ENCODE measurements at places on chromosomes 3 and 15. TPM values are rescaled to one million over a fixed set of nuclear protein-coding genes. Genes with fewer than 3 reads are reported as not detected.

ROBO1 gene
- polyA plus RNA-seq = 30.6 TPM

FEZF2 gene
- polyA plus RNA-seq = not detected

SCG5 gene
- 8.0 TPM for polyA plus RNA-seq

GOLGA8J gene
- polyA plus RNA-seq = 0.09 TPM

DET1 gene
- 9.8 TPM for polyA plus RNA-seq

RTP1 gene
- 0.21 TPM for polyA plus RNA-seq

AQR gene
- 19.0 TPM for polyA plus RNA-seq

DUOX1 gene
- 0.87 TPM for polyA plus RNA-seq

GP9 gene
- 0.80 TPM for polyA plus RNA-seq

CCDC14 gene
- 51.0 TPM for polyA plus RNA-seq

ANKRD34C gene
- polyA plus RNA-seq = not detected

HCN4 gene
- not detected for polyA plus RNA-seq

RNU6-1 gene
- polyA plus RNA-seq = not detected

MEX3B gene
- polyA plus RNA-seq = 29.2 TPM

CALML4 gene
- polyA plus RNA-seq = 7.8 TPM

TTC21A gene
- polyA plus RNA-seq = 2.3 TPM

FILIP1L gene
- 38.6 TPM for polyA plus RNA-seq

NDUFB4 gene
- 194 TPM for polyA plus RNA-seq

MYLK gene
- polyA plus RNA-seq = 25.4 TPM

CHRNA7 gene
- polyA plus RNA-seq = 2.9 TPM

TMEM207 gene
- not detected for polyA plus RNA-seq

SLC33A1 gene
- 17.0 TPM for polyA plus RNA-seq

SOX14 gene
- not detected for polyA plus RNA-seq

KNL1 gene
- 12.5 TPM for polyA plus RNA-seq

BFSP2 gene
- not detected for polyA plus RNA-seq
